NCI-H1105 (cell line): ENCODE measurements at places on chromosomes 1 and 21.

DNA sequence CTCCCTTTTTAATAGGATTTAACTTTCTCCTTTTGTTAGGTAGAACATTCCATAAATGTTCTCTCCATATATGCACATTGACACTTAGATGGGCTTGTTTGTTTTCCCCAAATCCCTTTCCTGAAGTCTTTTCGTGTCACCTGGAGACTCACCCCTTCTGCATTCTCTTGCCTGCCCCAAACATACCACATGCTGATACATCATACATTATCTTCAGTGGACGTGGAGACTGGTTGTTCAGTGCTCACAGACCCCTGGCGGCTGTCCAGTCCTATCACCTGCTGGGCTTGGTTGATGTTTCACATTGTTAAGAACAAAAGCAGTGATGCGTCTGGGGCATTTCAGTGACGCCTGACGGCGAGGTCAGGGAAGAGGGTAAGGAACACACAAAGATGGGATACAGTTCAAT lies 22.2 kb downstream of the FMOD start:
- DNase-seq, result peak; percentile 45

DNA sequence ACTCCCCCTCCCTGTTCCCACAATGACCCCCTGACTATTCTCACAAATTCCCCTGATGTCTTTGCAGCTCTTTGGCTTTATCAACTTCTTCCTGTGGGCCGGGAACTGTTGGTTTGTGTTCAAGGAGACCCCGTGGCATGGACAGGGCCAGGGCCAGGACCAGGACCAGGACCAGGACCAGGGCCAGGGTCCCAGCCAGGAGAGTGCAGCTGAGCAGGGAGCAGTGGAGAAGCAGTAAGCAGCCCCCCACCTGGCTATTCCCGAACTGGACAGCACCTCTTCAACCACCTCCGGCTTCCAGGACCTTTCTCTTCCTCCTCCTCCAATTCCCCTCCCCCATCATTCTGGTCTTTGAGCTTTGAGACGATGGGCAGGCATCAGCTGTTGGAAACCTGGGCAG lies 4.4 kb upstream of the ATXN7L2 start:
- DNase-seq, result no peak

- no peak for DNase-seq
These were observed 12.4 kb upstream of the SHISA4 start for GRCh38 chr1:201876148-201876818.

GRCh38 chr21:16279731-16280581 lies 550.2 kb downstream of the USP25 start:
- no peak for DNase-seq

DNA sequence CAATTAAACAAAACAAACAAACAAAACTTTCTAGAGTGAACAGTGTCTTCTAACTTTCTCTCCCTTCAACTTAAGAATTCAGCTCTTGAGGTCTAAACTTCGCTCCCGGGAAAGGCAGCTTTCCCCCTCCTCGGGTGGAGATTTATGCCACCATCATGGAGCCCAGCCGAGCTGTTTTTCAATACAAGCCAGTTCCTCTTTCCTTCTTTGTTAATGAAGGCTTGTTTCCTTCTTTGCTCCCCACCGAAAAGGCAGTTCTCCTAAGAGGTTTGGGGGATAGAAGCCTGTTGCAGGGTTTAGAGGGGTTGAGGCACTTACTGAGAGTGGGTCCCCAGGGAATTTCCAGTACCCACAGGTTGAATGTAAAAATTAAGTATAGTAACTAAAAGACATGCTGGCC lies 26.5 kb downstream of the OLIG1 start:
- DNase-seq, result no peak

DNA sequence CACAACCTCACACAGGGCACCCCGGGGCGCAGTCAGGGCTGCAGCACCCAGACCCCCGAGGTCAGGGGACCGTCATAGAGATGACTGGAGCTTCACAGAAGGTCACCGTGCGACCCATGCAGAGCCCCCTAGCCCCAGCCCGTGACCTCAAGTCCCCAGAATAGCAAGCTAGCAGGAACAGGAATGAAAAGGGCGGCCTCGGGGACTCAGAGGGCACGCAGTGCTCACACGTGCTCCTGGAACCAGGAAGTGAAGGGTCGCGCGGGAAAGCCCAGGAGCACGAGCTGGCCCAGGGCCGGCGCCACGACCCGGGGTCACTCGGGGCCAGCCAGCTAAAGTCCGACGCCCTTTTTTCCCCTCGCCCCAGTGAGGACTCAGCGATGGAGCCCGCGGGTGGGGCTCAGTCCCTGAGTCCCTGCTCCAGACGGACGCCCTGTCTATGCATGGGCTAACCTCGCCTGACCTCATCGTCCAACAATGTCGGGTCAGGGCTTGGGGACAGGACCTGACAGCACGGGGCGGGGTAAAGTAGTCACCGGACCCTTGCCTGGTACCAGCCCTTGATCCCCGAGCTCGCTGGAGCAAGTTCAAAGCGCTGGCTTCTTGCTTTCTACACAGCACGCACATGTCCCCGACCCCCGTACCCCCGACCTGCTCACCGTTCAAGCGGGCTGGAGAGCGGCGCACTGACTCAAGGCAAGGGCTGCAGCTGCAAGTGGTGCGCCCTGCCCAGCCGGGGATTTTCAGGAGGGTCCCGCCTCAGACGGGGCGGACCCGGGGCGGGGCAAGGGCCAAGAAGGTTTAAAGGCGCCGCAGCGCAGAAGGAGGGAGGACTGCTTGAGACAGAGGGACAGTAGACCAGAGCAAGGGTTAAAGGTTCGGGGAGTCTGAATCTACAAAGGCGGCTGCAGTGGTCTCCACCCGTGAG lies at the start of gene TAGLN2:
TSS of gene TAGLN2 (minus strand) at position 717 of the 928 bp plus-strand sequence. CDS start 4,998 bp downstream, outside the sequence.
- DNase-seq, result peak; percentile 73

DNA sequence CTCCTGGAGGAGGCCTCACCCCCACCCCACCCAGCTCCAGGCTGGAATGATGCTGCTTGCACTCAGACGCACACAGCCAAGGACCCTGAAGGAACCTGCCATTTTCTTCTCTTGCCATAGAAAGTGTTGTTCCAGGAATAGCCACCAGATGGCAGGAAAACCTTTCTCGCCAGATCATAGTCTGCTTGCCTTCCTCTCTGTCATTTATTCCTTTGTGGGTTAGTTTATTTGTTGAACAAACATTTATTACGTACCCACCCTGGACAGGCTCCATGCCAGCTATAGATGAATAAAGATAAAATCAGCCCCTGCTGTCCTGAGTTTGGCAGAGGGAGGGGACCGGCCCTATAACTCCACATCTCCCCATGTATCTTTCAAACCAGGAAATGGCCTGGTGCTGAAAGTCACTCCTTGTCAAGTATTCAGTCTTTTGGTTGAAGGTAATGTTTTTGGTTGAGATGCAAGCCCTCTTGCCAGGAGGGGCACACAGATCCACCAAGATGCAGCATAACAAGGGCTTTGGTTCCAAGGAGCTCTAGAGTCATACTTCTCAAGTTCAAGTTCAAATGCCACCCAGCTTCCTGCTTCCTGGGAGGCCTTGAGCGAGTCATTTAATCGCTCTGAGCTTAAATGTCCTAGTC lies 7.0 kb upstream of the KCNC4 start:
- peak; percentile 61 for DNase-seq

- DNase-seq, result no peak
These were observed 45.3 kb upstream of the MAN1A2 start for GRCh38 chr1:117321680-117322609.

- no peak for DNase-seq
These were observed 2.2 kb downstream of the MYCBP start for GRCh38 chr1:38870996-38871395.

- no peak for DNase-seq
These were observed 705.3 kb upstream of the CHRM3 start for GRCh38 chr1:238681021-238681420.

DNA sequence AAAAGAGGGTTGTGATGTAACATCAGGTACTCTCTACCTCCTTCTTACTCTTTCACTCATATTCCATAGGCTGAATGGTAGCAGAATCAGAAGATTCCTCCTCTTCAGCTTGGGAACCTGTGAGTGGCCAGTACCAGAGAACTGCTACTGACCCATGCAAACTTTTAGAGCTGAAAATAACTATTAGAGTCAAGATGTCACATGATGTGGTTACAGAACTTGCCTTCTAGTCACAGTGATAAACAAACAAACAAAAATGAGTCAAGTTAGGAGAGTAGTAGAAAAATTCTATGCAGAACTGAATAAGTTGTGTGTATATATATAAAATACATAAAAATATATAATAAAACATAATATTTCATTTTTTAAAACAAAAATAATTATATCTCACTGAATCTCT lies 47.6 kb upstream of the RGS1 start:
- no peak for DNase-seq

GRCh38 chr1:183622884-183623785 lies 12.4 kb downstream of the ARPC5 start:
- peak; percentile 47 for DNase-seq

GRCh38 chr21:43786300-43786806 lies 3.0 kb upstream of the RRP1 start:
- no peak for DNase-seq

DNA sequence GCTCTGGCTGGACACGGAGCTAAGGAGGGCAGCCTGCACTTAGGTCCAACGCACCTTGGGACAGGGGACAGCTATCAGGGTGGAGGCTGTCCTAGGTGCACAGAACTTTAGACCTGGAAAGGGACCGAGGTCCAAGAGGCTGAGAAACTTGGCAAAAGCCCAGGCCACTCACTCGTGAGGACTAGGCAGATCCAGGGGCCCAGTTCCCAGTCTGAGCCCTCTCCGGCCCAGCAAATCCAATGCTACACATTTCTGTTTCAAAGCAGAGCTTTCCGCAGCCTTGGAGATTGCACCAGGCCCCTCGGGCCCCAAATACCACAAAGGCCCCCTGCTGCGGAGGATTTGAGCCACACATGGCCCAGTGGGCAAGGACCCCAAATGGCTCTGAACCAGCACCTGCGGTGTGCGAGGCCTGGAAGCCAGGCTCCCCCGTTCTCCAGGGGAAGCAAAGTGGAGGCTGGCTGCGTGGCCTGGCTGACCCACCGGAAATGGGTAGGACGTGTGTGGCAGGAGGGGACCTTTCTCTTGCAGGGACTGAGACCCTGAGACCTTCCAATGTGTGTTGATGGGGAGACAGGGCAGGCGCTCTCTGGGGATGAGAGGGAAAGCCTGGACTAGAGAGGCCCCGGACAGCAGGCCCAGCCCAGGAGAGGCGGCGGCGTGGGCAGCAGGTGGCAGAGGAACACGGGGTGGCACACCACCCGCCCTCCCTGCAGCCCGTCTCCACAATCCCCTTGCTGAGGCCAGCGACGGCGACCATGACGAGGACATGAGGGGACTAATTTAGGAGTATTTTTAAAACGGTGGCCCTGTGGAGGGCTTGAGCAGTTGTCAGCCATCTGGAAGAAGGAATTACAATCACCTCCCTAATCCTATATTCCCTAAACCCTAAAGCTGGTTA lies 118.7 kb downstream of the CASZ1 start:
- DNase-seq, result no peak

DNA sequence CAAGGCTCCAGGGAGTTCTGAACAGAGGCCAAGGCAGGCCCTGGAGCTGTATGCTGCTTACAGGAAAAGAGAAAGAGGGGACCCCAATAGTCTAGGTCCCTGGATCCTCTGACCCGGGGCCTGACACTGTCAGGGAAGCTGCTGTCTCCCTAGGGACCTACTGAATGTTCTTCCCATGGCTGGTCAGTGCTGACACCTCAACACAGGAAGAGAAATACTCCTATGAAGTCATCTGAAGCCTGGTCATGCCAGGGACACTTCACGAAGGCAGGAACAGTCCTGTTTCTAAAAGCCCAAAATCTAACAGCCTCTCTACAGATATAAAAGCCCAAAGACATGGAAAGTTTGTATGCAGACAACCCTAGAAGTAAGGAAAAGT lies 1.7 kb upstream of the LAD1 start:
- no peak for DNase-seq

DNA sequence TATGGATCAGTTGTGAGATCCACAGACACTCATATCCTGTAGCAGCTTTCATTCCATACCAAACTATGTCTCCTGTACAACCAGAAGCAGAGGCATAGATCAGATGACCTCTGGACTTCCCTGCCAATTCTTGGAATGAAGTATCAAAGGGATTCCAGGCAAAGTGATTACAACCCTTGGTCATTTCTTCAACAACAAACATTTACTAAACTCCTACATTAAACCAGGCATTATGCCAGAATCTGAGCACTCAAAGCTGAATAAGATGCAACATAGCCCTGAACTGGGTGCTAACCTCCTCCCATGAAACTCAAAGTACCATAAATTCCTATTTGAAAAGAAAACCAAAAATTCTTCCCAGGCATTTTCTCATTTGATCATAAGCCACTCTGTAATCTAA lies 121.2 kb upstream of the SGIP1 start:
- no peak for DNase-seq

DNA sequence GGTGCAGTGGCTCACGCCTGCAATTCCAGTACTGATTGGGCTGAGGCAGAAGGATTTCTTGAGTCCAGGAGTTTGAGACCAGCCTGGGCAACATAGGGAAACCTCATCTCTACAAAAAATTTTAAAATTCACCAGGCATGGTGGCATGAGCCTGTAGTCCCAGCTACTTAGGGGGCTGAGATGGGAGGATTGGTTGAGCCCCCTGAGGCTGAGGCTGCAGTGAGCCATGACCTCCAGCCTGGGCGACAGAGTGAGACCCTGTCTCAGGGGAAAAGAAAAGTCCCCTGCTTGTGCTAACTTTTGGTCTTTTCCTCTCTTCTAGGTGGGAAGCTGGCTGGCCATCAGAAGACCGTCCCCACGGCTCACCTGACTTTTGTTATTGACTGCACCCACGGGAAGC lies 1.6 kb downstream of the SRARP start:
- no peak for DNase-seq

DNA sequence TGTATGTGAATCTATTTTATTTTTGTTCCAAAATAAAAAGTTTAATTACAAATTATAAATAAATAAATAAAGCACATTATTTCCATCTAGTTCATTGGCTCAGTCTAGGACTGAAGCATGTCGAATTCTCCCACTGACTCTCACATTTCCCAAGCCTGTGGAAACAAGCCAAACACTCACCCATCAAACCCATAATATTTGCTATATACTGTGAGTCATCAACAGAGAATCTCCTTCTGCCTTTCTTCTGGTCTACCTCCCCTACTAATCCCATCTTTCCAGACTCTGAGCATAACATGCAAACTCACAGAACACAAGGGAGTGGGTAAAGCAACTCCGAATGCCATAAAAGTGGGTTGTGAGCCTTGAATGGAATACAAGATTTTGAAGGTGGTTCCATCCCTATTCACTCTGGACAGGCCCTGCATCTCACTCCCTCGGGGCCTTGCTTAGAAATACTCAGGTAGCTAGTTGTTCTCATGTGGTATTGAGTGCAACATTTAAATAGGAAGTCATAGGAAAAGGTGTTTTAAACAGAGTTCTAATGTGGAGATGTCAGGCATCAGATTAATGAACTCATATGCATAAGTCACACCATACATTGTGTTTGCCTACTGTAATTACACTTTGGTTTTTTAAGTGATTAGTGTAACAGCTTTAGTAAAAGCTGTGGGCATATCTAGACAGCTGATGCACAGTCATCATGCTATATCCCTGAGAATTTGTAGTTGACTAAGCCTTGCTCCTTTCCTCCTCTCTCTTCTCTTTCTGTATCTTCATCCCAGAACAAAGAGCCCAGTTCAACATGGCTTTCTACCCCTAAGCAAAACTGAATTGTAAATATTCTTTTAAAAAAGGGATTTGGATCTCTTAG lies 47.0 kb downstream of the F5 start:
- DNase-seq, result no peak

GRCh38 chr1:226549937-226550671 lies 1.5 kb downstream of the STUM start:
- peak; percentile 11 for DNase-seq

- DNase-seq, result no peak
These were observed 361.1 kb downstream of the TGFB2 start for GRCh38 chr1:218705911-218706893.
